ENCODE measurements at places on chromosomes 6 and 20. TPM values are rescaled to one million over a fixed set of nuclear protein-coding genes. Genes with fewer than 3 reads are reported as not detected.

Gene HEY2
- total RNA-seq: 2.8 TPM

Gene GNAS-AS1
- total RNA-seq: 0.97 TPM

Gene SLC17A2
- not detected for total RNA-seq

Gene BFSP1
- total RNA-seq: 2.4 TPM

Gene NHLRC1
- 2.4 TPM for total RNA-seq

Gene CHRNA4
- not detected for total RNA-seq

Gene SS18L1
- 17.8 TPM for total RNA-seq

Gene BMP6
- total RNA-seq: 6.6 TPM

Gene FAM83C
- not detected for total RNA-seq

Gene DUSP15
- 0.80 TPM for total RNA-seq

Gene OPN5
- total RNA-seq: not detected

Gene LY86
- 20.2 TPM for total RNA-seq

Gene ESR1
- total RNA-seq: 3.7 TPM

Gene SYCP2
- 3.5 TPM for total RNA-seq

Gene RNF182
- 5.3 TPM for total RNA-seq

Gene POPDC3
- 0.80 TPM for total RNA-seq

Measured in lower lobe of right lung (tissue), 2 donors.